ENCODE measurements at places on chromosomes 2 and 18.
A peak's percentile ranks its signal among the peaks of the same experiment; 100 is the strongest.

- no peak for DNase-seq
- H3K4me1 ChIP-seq = no peaks in the 10 kb centered on the region
- no peak overlapping the region for H3K4me3 ChIP-seq
Measured at GRCh38 chr2:198523710-198524109, 719.3 kb downstream of the PLCL1 start.

DNA sequence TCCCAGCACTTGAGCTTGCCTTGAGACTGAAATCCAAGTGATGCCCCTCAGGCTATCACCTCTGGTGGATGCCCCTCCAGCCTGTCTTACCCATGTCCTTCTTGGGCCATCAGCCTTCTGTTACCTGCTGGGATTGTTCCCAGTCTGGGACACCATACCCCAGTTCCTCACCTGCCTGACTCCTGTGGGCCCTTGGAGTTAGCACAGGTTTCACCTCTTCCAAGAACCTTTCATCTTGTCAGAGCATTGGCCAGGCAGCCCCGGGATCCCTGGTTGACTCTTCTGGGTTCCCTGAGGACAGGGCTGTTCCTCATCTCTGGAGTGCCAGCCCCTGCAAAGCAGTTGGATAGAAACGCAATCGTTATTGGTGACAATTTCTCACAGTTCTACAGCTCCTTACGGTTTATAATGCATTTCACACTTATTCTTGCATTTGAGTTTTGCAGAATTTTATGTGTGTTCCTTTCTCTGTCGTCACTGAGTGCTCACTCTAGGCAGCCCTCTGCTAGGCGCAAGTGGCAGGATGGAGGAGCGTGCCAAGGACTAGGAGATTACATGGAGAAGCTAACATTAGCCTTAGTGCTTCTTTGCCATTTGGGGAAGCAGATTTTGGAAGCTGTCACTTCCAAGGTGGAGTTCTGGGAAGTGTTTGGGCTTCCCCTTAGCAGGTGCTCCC, 139.7 kb downstream of the DDX1 start:
- peaks cover 71% of the 10 kb centered on the region for H3K27me3 ChIP-seq
- DNase-seq = no peak
- no peak overlapping the region for H3K4me3 ChIP-seq
- H3K4me1 ChIP-seq = peaks cover 28% of the 10 kb centered on the region
- H3K27ac ChIP-seq = peak overlapping the region; percentile 89

DNA sequence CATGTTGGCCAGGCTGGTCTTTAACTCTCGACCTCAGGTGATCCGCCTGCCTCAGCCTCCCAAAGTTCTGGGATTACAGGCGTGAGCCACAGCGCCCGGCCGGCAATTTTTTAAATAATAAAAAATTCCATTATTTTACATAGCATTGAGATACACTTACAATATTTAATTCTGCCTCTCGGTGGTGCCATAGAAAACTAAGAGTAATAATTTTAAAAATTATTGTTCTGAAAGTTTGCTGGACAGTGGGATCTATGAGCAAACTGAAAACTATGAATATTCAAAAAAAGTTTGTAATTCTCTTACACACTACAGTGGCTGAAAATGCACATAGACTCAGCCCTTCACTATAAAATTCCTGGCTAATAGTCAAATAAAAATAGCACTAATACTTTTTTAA, 90.9 kb upstream of the STON1 start:
- H3K27me3 ChIP-seq = no peaks in the 10 kb centered on the region
- H3K4me3 ChIP-seq = peak overlapping the region; percentile 89
- H3K27ac ChIP-seq = no peak overlapping the region
- DNase-seq = no peak
- H3K36me3 ChIP-seq = no peaks in the 10 kb centered on the region
- H3K4me1 ChIP-seq = no peaks in the 10 kb centered on the region

DNA sequence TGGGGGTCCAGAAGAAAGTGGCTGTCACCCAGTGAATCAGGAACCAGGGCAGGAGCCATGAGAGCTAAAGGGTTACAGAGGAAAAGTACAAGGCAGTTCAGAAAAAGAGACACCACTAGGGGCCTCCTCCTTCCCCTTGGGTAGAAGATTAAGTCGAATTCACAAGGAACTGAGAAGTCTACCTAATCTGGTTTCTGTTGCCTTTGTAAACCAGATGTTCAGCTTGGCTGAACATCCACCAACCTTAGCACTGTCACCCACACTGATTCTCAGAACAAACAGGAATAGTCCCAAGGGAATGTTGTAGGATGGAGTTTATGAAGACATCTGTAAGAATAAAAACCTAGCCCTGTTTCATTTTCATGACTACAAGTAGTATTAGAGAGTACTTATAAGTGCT, 90.4 kb upstream of the NOSTRIN start:
- H3K27me3 ChIP-seq = no peaks in the 10 kb centered on the region
- no peak overlapping the region for H3K27ac ChIP-seq
- DNase-seq = no peak
- H3K4me1 ChIP-seq = no peaks in the 10 kb centered on the region
- no peak overlapping the region for H3K4me3 ChIP-seq
- H3K36me3 ChIP-seq = no peaks in the 10 kb centered on the region

GRCh38 chr2:8628866-8629209, 53.0 kb upstream of the ID2 start:
- H3K27me3 ChIP-seq = peaks cover 24% of the 10 kb centered on the region
- no peak for DNase-seq
- H3K4me1 ChIP-seq = peaks cover 26% of the 10 kb centered on the region
- H3K27ac ChIP-seq = no peak overlapping the region
- H3K36me3 ChIP-seq = no peaks in the 10 kb centered on the region
- H3K4me3 ChIP-seq = no peak overlapping the region

GRCh38 chr2:199219551-199219950, 238.2 kb downstream of the SATB2 start:
- H3K27me3 ChIP-seq = no peaks in the 10 kb centered on the region
- no peaks in the 10 kb centered on the region for H3K36me3 ChIP-seq
- H3K4me1 ChIP-seq = no peaks in the 10 kb centered on the region
- H3K27ac ChIP-seq = no peak overlapping the region

GRCh38 chr2:37477921-37478320, 133.5 kb downstream of the QPCT start:
- H3K4me1 ChIP-seq = peaks cover 1% of the 10 kb centered on the region
- H3K4me3 ChIP-seq = no peak overlapping the region
- H3K27ac ChIP-seq = no peak overlapping the region

DNA sequence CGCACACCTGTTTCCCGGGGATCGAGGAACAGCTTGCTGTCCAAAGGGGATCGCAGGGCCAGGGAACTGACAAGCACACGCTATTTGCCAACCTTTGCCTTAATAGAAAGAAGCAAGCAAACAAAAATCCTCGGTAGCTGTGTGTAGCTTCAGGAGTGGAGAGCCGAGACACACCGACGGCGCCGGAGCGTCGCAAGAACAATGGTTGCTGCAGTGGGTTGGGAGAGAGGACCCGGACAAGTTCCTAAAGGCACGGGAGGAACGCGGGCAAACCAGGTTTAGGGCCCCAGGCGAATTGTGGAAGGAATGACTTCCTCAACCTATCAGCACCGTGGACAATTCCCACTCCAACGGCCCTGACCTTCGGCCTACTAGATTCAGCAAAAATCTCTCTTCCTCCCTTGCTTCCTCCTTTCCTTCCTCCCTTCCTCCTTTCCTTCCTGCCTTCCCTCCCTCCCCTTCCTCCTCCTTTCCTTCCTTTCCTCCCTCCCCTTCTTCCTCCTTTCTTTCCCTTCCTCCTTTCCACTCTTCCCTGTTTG, 4.9 kb upstream of the NEUROD1 start:
- H3K36me3 ChIP-seq = no peaks in the 10 kb centered on the region
- no peak overlapping the region for H3K27ac ChIP-seq
- DNase-seq = no peak
- H3K27me3 ChIP-seq = peaks cover 75% of the 10 kb centered on the region
- H3K4me3 ChIP-seq = no peak overlapping the region

- no peaks in the 10 kb centered on the region for H3K27me3 ChIP-seq
- peaks cover 10% of the 10 kb centered on the region for H3K36me3 ChIP-seq
- no peak overlapping the region for H3K4me3 ChIP-seq
- DNase-seq = no peak
Measured at GRCh38 chr18:44945888-44946401, 265.3 kb downstream of the SETBP1 start.

- no peak for DNase-seq
- H3K4me1 ChIP-seq = peaks cover 7% of the 10 kb centered on the region
- H3K4me3 ChIP-seq = no peak overlapping the region
- no peaks in the 10 kb centered on the region for H3K27me3 ChIP-seq
- H3K27ac ChIP-seq = no peak overlapping the region
- H3K36me3 ChIP-seq = no peaks in the 10 kb centered on the region
Measured at GRCh38 chr2:170740660-170741059, 25.5 kb downstream of the SP5 start.

- H3K36me3 ChIP-seq = no peaks in the 10 kb centered on the region
- H3K4me3 ChIP-seq = no peak overlapping the region
- peaks cover 5% of the 10 kb centered on the region for H3K4me1 ChIP-seq
- peaks cover 32% of the 10 kb centered on the region for H3K27me3 ChIP-seq
Measured at GRCh38 chr2:109531221-109531620, 82.5 kb downstream of the SEPTIN10 start.

DNA sequence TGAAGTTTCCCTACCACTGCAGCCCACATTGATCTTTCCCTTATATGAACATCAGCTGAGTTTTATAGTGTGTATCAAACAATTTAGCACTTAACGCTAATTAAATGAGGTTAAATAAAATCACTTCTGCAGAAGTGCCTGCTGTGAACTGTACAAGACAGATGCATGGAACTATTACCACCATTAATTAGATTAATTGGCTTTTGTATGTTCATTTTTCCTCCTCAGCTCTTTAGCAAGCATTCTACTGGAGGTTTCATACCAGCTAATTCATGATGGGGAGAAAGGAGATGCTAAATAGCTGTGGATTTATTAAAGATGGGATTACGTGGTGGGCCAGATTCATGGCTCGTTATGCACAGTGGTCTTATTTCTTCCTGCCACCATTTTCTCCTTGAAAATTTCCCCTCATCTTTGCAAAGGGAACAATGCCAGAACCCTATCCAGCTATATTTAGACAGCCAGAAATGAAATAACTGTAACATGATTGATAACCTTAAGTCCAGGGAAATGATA, 96.7 kb downstream of the CNTNAP5 start:
- H3K36me3 ChIP-seq = no peaks in the 10 kb centered on the region
- no peak overlapping the region for H3K4me3 ChIP-seq
- H3K27ac ChIP-seq = no peak overlapping the region
- no peaks in the 10 kb centered on the region for H3K4me1 ChIP-seq
- no peaks in the 10 kb centered on the region for H3K27me3 ChIP-seq

DNA sequence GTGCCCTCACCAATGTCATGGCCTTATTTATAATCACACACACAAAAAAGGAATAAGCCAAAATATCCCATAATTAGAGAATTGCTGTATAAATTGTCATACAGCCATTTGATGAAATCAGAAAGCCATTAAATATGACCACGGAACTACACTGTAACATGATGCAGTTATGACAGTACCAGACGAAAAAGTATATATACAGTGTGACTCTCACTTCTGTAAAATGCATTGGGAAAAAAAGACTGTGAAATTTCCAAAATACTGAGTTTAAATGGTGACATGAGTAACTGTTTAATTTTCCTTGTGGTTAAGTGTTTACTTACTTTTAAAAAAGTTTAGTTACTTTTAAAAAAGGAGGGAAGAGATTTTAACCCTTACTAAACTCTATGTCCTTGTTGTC, 25.4 kb downstream of the UXS1 start:
- H3K27me3 ChIP-seq = no peaks in the 10 kb centered on the region
- H3K27ac ChIP-seq = no peak overlapping the region
- DNase-seq = no peak
- peaks cover 5% of the 10 kb centered on the region for H3K4me1 ChIP-seq

- no peak overlapping the region for H3K27ac ChIP-seq
- no peaks in the 10 kb centered on the region for H3K27me3 ChIP-seq
- no peaks in the 10 kb centered on the region for H3K36me3 ChIP-seq
- DNase-seq = no peak
Measured at GRCh38 chr2:81647715-81648230, 1343.2 kb upstream of the LRRTM1 start.

GRCh38 chr2:80719607-80720006, 415.1 kb upstream of the LRRTM1 start:
- H3K4me3 ChIP-seq = no peak overlapping the region
- no peaks in the 10 kb centered on the region for H3K36me3 ChIP-seq
- DNase-seq = no peak
- H3K4me1 ChIP-seq = no peaks in the 10 kb centered on the region
- H3K27me3 ChIP-seq = no peaks in the 10 kb centered on the region

DNA sequence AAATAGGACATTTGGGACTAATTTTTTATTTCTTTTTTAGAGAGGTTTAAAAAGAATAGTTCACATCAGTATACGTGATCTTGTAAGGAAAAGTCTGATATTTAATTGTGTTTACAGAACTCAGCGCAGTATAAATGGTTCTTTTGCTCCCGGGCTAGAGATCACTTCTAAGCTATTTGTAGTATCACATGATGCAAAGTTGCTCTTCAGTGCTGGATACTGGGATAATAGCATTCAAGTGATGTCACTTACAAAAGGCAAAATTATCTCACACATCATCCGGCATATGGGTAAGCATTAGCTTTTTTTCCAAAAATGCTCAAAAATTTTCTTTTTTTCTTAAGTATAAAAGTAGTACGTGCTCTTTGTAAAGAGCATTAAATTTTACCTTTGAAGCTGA, 37.4 kb upstream of the CYP20A1 start:
- H3K27me3 ChIP-seq = no peaks in the 10 kb centered on the region
- H3K36me3 ChIP-seq = peaks cover 27% of the 10 kb centered on the region
- no peaks in the 10 kb centered on the region for H3K4me1 ChIP-seq
- H3K4me3 ChIP-seq = no peak overlapping the region
- H3K27ac ChIP-seq = no peak overlapping the region

DNA sequence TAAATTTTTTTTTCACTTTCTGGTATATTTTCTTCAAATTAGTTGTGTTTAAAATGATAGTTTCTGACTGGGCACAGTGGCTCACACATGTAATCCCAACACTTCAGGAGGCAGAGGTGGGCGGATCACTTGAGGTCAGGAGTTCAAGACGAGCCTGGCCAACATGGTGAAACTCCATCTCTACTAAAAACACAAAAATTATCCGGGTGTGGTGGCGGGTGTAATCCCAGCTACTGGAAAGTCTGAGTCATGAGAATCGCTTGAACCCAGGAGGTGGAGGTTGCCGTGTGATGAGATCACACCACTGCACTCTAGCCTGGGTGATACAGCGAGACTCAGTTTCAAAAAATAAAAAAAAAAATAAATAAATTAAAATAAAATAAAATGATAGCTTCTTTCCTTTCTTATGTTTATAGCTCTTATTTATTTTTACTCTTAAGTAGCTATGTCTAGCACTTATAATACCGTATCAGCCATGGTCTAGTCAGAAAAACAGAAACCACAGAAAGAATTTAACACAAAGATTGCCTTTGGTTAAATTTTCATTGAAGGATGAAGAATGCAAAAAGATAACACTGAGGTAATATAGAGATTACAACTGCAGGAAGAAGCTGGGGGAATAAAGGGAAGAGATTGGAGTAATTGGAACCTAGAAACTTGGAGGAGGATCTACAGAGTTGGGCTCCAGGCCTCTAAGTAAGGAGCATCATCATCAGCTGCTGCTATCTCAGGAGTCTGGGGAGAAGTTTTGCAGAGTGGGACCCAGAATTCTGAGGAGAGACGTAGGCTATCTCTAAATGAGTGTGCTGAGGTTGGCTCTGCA, 54.7 kb upstream of the MBOAT2 start:
- peak overlapping the region; percentile 80 for H3K27ac ChIP-seq
- no peaks in the 10 kb centered on the region for H3K27me3 ChIP-seq
- no peak overlapping the region for H3K4me3 ChIP-seq
- peaks cover 3% of the 10 kb centered on the region for H3K4me1 ChIP-seq

Data from mesenchymal stem cell (in vitro differentiated cells and primary cell).